ENCODE measurements at places on chromosomes 12 and 14. TPM values are rescaled to one million over a fixed set of nuclear protein-coding genes. Genes with fewer than 3 reads are reported as not detected.

The SLC7A8 gene
- 12.2 TPM for total RNA-seq

The APOLD1 gene
- total RNA-seq, result 2.4 TPM

The ETFBKMT gene
- 3.1 TPM for total RNA-seq

The SAMD15 gene
- 3.5 TPM for total RNA-seq

The POTEG gene
- not detected for total RNA-seq

The TBX3 gene
- 1.2 TPM for total RNA-seq

The LIN7A gene
- 1.2 TPM for total RNA-seq

The FIGNL2 gene
- total RNA-seq, result not detected

The CCDC175 gene
- total RNA-seq, result not detected

The PRR4 gene
- total RNA-seq, result 0.98 TPM

All from placental epithelial cell (primary cell).